ENCODE measurements at places on chromosomes 6 and 20.
A peak's percentile ranks its signal among the peaks of the same experiment; 100 is the strongest.

GRCh38 chr6:56772737-56773184 is 130.1 kb upstream of the DST start:
- DNase-seq: no peak
- no peaks in the 10 kb centered on the region for H3K4me1 ChIP-seq
- H3K27ac ChIP-seq: no peak overlapping the region
- no peak overlapping the region for H3K4me3 ChIP-seq
- H3K27me3 ChIP-seq: no peaks in the 10 kb centered on the region

- no peak overlapping the region for H3K4me3 ChIP-seq
- peaks cover 8% of the 10 kb centered on the region for H3K4me1 ChIP-seq
- H3K36me3 ChIP-seq: no peaks in the 10 kb centered on the region
- H3K27ac ChIP-seq: peak overlapping the region; percentile 35
- H3K27me3 ChIP-seq: no peaks in the 10 kb centered on the region
Measured at GRCh38 chr20:17558941-17559304, 11.0 kb upstream of the DSTN start.

- DNase-seq: no peak
- peak overlapping the region; percentile 20 for H3K27ac ChIP-seq
- no peaks in the 10 kb centered on the region for H3K36me3 ChIP-seq
- H3K27me3 ChIP-seq: peaks cover 7% of the 10 kb centered on the region
Measured at GRCh38 chr20:3730803-3731672, 1.4 kb upstream of the HSPA12B start.

DNA sequence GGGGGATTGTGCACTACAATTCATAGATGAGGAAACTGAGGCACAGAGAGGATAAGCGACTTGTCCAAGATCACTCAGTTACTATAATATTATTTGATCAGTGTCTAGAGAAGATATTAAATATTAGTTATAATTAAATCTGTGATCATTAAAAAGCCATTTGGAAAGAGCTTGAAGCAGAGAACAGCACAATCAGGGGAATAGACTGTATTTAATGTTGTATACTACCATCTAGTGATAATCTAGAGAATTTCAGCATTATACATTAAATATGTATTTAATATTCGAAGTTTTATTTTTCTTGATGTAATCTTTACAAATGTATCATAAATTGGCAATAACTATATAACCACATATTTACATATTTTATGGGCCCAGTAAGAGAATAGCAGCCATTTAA is 20.1 kb upstream of the MTCL3 start:
- H3K27ac ChIP-seq: no peak overlapping the region
- H3K36me3 ChIP-seq: no peaks in the 10 kb centered on the region
- H3K4me3 ChIP-seq: no peak overlapping the region

GRCh38 chr6:80021591-80021990 is 17.1 kb downstream of the TTK start:
- no peak for DNase-seq
- no peaks in the 10 kb centered on the region for H3K36me3 ChIP-seq
- H3K4me3 ChIP-seq: no peak overlapping the region
- H3K4me1 ChIP-seq: no peaks in the 10 kb centered on the region
- no peaks in the 10 kb centered on the region for H3K27me3 ChIP-seq
- H3K27ac ChIP-seq: no peak overlapping the region

DNA sequence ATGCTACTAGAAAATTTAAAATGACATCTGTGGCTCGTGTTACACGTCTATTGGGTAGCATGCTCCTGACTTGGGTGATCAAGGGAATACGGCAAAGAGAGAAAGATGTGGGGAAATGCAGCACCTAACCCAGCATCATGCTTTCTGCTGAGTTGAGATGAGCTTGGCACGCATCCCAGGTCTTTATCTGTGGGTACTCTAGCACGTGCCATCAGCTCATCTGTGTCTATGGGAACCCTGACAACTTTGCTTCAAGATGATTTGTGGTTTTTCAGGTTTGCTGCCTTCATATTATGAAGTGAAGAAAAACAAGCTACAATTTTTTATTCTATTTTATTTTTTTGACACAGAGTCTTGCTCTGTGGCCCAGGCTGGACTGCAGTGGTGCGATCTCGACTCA is 21.0 kb downstream of the RNASET2 start:
- H3K4me3 ChIP-seq: no peak overlapping the region
- H3K4me1 ChIP-seq: no peaks in the 10 kb centered on the region
- no peak for DNase-seq
- peaks cover 8% of the 10 kb centered on the region for H3K36me3 ChIP-seq
- no peaks in the 10 kb centered on the region for H3K27me3 ChIP-seq

DNA sequence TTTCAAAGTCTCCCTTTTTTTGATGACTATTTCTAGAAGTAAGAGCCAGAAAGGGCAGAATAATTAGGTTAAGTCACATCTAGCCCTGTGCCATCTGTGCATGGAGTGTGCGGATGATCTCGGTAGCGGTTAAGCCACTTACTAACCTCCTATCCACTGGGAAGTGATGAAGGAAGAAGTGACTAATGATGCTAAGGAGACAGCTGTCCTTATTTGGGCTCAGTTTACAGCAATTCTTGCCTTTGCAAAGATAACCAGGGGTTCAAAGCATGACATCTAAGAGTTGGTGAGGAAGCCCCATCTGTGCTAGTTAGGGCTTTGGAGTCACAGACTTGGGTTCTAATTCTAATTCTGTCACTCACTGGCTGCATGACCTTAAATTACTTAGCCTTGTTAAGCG is 62.4 kb upstream of the RREB1 start:
- H3K36me3 ChIP-seq: no peaks in the 10 kb centered on the region
- no peaks in the 10 kb centered on the region for H3K4me1 ChIP-seq
- no peak overlapping the region for H3K4me3 ChIP-seq

- H3K27ac ChIP-seq: no peak overlapping the region
- H3K4me3 ChIP-seq: no peak overlapping the region
- no peak for DNase-seq
- H3K27me3 ChIP-seq: no peaks in the 10 kb centered on the region
- H3K4me1 ChIP-seq: peaks cover 3% of the 10 kb centered on the region
Measured at GRCh38 chr20:10739566-10739965, 65.8 kb upstream of the JAG1 start.

DNA sequence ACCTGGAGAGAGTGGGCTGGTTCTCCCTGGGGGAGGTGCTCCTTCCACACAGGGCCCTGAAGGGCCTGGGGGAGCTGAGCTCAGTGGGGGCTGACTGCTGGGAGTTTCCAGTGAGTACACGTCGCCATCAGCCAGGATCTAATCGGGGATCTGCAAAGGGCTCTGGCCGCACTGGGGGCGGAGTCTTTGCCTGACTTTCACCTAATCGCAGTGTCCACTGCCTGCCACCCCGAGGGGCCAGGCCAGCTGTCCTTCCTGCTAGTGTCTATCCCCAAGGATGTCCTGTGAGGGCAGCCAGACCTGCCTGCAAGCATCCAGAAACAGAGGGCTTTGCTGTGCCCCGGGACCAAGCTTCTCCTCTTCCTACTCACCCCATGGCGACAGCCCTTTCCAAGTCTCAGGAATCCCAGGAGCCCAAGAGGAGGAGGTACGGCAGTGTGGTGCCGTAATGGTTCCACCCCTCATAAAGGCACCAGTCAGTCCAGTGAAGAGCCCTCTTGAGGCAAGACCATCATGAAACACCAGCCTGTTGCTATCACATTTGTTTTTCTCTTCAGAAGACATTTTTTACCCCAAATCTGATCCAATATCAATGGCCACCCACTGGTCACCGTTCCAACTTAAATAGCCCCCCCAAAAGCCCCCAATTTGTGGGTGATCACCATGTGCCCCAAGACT is 243.1 kb upstream of the ECI2 start:
- no peak overlapping the region for H3K27ac ChIP-seq
- H3K27me3 ChIP-seq: no peaks in the 10 kb centered on the region
- no peak for DNase-seq
- no peaks in the 10 kb centered on the region for H3K36me3 ChIP-seq
- no peak overlapping the region for H3K4me3 ChIP-seq

DNA sequence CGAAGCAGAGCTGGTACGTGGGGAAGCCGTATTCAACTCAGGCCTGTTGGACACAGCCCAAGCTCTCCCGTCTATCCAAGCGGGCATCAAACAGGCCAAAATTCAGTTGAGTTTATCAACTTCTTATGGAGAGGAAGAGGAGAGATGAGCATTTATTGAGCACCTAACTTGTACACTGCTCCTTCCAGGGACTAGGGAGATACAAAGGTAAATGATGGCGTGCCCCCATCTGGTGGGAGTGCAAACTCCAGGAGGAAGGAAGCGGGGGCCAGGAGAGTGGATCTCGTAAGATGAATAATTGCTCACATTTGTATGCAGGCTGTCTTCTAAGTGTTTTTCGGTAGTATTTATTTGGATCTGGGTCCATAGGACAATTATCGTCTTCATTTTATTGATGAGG is 146.6 kb downstream of the SOBP start:
- no peak overlapping the region for H3K27ac ChIP-seq
- no peak overlapping the region for H3K4me3 ChIP-seq
- H3K36me3 ChIP-seq: no peaks in the 10 kb centered on the region

- H3K27ac ChIP-seq: no peak overlapping the region
- H3K27me3 ChIP-seq: no peaks in the 10 kb centered on the region
- H3K36me3 ChIP-seq: no peaks in the 10 kb centered on the region
- no peaks in the 10 kb centered on the region for H3K4me1 ChIP-seq
- DNase-seq: no peak
Measured at GRCh38 chr20:23586735-23587525, 18.6 kb upstream of the CST9L start.

GRCh38 chr20:371755-372542 is 8.6 kb upstream of the TRIB3 start:
- H3K36me3 ChIP-seq: no peaks in the 10 kb centered on the region
- H3K27ac ChIP-seq: peak overlapping the region; percentile 86
- peaks cover 8% of the 10 kb centered on the region for H3K4me1 ChIP-seq
- no peak overlapping the region for H3K4me3 ChIP-seq
- peak; percentile 81 for DNase-seq

- H3K4me1 ChIP-seq: peaks cover 12% of the 10 kb centered on the region
- no peak overlapping the region for H3K4me3 ChIP-seq
- H3K27ac ChIP-seq: no peak overlapping the region
- no peak for DNase-seq
- H3K36me3 ChIP-seq: no peaks in the 10 kb centered on the region
Measured at GRCh38 chr6:135938576-135939207, 87.2 kb downstream of the PDE7B start.

GRCh38 chr20:36173451-36173933 is 19.0 kb downstream of the EPB41L1 start:
- peaks cover 8% of the 10 kb centered on the region for H3K4me1 ChIP-seq
- no peaks in the 10 kb centered on the region for H3K27me3 ChIP-seq
- no peak overlapping the region for H3K27ac ChIP-seq
- DNase-seq: peak; percentile 68

- H3K27ac ChIP-seq: peak overlapping the region; percentile 18
- peaks cover 1% of the 10 kb centered on the region for H3K4me1 ChIP-seq
- no peaks in the 10 kb centered on the region for H3K27me3 ChIP-seq
- H3K36me3 ChIP-seq: peaks cover 46% of the 10 kb centered on the region
Measured at GRCh38 chr20:44491635-44492395, 16.1 kb downstream of the TTPAL start.

DNA sequence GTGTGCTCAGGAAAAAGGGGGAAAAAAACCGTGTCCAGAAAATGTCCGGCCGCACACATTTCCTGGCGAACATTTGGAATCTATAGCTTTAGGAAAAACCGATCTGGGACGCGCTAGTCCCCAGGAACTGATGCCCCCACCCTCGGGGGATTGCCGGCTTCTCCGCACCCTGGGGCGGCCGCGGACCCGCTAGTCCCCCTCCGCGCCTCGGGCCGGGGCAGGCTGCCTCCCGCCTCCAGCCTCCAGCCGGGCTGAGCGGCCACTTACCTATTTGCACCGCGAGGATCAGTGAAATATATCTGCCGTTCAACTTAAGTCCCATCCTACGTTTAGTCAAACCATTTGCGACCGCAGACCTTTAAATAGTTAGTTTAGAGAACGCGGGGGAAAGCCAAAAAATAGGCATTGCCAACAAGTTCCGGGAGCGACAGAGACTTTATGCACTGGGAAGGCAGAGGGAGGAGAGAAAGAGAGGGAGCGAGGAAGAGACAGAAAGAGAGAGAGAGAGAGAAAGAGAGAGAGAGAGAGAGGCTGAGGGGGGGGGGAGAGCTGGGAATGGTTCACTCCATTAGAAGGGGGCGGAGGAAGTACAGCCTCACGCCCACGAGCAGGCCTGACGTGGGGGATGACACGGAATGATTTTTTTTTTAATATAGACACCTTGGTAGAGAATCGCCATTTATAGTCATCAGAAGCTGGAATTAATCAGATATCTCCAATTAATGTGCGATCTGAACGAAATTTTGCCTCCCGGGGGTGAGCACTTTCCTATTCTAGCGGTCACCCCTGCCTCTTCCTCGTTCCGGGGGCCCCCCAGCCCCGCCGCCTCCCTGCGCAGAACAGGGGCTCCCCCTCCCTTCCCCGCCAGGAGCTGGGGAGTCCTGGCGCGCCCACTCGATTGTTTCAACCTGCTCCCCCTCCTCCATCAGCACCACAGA is at the start of gene NRN1:
Gene NRN1, minus strand, starts transcription at position 498 of the 938 bp plus-strand sequence. Its CDS starts 176 bp downstream, at position 322.
- peak; percentile 14 for DNase-seq
- no peaks in the 10 kb centered on the region for H3K36me3 ChIP-seq
- peaks cover 77% of the 10 kb centered on the region for H3K27me3 ChIP-seq
- H3K4me1 ChIP-seq: peaks cover 4% of the 10 kb centered on the region
- H3K4me3 ChIP-seq: peak within 1 kb of the TSS; percentile 38
- H3K27ac ChIP-seq: peak within 1 kb of the TSS; percentile 54

DNA sequence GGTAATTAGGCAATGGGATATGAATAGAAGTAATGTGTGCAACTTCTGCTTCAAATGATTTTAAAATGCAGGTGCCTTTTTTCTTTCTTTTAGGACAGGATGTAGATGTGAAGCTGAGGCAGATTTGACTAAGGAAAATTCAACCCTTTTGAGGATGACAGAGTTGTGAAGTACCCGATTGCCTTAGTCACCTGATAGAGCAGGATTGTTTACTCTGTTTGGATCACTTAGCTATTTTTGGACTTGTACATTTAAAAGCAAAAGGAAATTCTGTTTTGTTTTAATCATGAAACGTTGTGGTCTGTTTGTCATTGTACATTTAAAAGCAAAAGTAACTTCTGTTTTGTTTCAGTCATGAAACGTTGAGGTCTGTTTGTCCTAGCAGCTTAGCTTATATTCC is 143.4 kb downstream of the FAM83B start:
- H3K36me3 ChIP-seq: no peaks in the 10 kb centered on the region
- H3K4me1 ChIP-seq: no peaks in the 10 kb centered on the region
- no peak overlapping the region for H3K4me3 ChIP-seq
- H3K27ac ChIP-seq: no peak overlapping the region
- H3K27me3 ChIP-seq: no peaks in the 10 kb centered on the region
- DNase-seq: no peak

DNA sequence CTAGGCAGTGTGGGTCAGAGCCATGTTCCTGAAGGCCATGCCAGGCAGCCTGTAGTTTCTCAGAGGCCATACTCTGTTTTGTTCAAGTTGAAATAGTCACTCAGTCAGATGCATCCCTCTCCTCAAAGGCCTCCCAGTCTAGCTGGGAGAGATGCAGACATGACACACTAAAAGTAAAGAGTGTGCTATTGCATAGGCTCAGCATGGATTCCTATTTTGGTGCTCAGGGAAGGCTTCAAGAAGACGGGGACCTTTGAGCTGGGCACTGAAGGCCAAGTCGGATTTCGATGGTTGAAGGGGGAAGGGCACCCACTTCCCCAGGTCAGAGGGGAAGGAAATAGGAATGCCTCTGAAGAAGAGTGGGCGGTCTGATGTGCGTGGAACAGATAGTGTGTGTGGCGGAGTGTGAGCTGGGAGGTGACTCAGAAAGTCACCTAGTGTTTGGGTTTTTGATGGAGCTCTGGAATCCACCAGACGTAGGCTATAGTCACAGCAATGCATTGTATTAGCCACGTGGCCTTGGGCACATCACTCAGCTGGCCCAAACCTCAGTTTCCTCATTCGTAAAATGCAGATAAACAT is 3.7 kb downstream of the EPB41L1 start:
- DNase-seq: no peak
- H3K27me3 ChIP-seq: no peaks in the 10 kb centered on the region
- no peak overlapping the region for H3K27ac ChIP-seq
- H3K36me3 ChIP-seq: no peaks in the 10 kb centered on the region
